ENCODE measurements at places on chromosomes 5 and 9.

- no peak for DNase-seq
Measured at GRCh38 chr9:129836311-129837007, 1.2 kb downstream of the USP20 start.

DNA sequence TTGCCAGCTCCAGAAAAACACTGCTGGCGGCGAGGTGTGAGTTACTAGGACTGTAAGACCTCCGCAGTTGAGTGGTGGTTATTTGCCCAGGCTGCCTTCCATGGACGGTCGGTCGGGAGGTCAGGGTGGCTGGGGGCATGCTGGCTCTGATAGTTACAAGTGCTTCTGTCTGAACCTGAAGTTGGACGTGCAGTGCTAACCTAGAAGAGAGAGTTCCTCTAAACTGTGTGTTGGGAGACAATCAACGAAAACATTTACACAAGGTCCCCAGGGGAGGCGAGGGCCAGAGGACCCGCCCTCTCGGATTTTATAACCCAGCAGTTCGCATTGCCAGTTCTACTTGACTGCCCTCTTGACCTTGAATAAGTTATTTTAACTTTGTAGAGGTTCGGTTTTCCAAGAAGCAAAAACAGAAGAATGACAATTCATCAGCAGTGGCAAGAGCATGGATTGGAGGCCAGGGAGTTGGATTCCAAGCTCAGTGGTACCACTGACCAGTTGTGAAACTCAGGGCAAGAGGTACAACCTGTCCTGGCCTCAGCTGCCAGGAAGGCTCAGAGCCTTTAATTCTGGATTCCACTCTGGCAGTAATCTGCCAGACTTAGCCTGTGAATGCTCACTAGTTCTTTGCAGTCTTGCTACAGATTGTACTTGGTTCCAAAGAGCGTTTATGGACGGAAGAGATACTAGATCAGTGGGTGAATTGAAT, 28.7 kb upstream of the PDE8B start:
- no peak for DNase-seq

DNA sequence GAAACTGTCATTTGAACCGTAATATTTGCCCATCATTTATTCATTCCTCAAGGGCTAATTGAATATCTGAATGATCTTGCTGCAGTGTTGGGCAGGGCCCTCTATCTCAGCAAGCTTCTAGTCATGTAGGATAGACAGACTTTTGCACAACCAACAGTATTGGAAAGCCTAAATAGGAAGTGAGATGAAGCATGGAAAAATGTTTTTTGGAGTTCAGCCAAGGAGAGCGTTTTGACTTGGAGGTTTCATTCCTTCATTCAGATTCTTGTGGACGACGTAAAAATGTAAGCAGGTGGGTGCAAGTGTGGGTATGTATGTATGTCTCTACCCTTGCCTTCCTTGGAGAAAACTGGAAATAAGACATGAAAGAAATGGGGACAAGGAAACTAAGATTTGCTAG, 15.5 kb downstream of the DAPK1 start:
- no peak for DNase-seq

DNA sequence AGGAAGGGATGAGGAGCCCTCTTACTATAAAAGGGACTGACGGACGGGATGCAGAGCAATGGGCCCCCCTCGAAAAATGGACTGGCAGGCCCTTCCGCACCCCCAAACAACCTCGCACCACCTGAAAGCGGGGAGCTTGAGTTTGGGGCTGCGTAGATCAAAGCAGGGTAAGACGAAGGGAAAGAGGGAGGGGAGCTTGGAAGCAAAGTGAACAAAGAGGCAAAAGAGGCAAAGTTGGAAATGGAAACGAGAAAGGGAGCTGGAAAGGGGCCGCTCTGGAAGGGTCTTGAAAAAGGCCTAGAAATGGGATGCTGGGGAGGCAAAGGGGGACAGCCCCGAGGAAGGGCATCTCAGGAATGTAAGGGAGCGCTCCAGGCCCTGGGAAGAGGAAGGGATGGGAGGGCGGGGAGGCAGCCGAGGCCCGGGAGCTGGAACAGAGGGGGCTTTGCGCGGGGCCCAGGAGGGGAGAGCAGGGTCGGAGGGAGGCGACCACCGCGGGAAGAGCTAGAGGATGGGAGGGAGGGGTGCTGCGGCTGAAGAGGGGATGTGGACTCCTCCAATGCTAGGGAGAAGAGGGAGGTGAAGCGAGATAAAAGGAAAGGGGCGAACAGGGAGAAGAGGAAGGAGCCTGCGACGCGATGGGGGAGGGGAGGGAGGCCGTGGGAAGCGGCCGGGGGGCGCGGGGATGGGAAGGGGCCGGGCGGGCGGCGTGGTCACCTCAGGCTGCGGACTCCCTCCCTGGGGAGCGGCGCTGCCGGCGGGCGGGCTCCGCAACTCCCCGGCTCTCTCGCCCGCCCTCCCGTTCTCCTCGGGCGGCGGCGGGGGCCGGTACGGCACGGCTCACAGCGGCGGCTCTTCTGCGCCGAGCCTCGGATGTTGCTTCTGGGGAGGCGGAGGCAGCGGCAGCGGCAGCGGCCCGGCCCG, 577 bp downstream of the RNF145 start:
- DNase-seq = no peak

GRCh38 chr5:179558932-179559283, 8.6 kb downstream of the RUFY1 start:
- DNase-seq = no peak

DNA sequence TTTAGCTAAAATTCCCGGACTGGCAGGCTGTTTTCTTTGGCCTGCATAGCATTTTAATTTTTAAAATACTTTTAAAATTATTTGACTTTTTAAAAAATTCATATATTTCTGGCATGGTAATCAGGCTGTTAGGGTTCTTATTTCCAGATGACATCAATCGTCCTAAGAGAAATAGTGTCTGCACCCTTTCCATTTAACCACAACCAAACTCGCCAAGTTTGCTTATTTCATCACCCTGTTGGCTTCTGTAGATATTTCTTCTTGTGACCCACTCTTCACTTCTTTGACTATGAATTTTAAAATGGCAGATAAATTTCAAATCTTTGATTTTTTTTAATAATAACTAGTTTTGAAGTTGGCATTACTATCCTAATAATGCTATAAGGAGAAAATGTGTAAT, 675.7 kb upstream of the FTMT start:
- no peak for DNase-seq

GRCh38 chr9:78775696-78776295, 478.9 kb downstream of the PSAT1 start:
- no peak for DNase-seq

GRCh38 chr5:67221487-67222242, 25.1 kb upstream of the CD180 start:
- no peak for DNase-seq

DNA sequence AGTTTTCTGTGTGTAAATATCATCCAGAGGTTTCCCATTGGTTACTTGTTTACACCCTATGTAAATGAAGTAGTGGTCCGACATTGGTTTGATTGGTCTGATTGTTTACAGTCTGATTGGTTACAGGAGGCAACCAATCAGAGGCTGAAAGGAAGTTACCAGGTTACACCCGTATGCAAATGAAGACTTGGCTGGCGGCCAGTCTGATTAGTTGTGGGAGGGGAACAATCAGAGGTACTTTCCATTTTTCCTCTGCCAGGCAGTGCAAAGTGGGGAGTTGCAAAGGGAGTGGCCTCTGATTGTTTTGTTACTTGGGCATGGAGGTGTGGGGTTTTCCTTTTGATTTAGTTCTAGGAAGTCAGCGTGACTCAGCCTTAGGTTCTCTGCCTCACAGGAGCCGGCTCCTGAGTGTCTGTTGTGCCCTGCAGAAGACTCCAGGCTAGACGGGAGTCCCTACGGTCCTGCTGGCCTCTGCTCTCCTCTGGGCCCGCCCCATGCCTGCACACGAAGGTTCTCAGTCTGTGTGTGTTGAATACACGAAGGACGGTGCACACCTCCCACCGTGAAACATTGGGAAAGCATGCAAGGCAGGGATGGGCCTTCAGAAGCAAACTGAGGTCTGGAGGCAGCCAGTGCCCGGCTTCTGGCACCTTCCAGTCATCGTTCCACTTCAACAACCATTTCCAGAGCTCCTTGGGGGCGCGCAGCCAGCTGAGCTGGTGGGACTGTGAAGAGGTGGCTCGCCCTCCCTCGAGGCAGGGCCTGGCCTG, 42.9 kb downstream of the OLFM1 start:
- no peak for DNase-seq

- no peak for DNase-seq
Measured at GRCh38 chr9:18910916-18911315, 122.1 kb downstream of the SAXO1 start.

- no peak for DNase-seq
Measured at GRCh38 chr9:108586471-108587139, 269.2 kb downstream of the ACTL7B start.

DNA sequence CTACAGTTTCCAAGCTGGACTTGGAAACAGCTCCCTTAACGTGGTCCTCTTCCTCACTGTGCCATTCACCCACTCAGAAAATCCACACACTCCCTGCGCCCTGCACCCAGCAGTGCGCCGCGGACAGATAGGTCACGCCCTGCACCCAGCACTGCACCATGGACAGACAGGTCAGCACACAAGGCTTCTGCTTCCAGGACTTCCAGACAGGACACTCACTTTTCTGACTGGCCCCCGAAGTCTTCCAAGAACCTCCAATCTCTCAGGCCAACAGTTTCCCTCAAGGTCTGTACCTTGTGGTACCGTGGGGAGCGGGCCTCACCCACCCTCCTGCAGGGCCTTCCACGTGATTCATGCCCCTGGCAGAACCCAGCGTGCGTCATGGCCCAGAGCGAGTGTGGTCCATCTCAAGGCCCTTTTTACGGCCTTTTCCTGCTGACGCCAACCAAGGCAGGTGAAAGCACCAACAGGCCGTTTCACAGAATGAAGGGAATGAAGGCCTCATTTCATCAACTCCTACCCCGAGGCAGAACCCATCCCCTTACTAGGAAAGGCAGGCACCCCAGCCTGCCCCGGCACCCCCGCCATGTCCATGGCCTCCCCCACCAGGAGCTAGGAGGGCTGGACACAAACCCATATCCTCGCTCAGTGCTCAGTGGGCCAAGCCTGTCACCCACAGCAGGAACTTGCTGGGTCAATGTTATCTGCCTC, 17.3 kb downstream of the VAV2 start:
- DNase-seq = no peak

- DNase-seq = no peak
Measured at GRCh38 chr9:89881431-89881830, 276.6 kb downstream of the GADD45G start.

- DNase-seq = no peak
Measured at GRCh38 chr5:154778534-154778933, 23.4 kb downstream of the LARP1 start.

- DNase-seq = no peak
Measured at GRCh38 chr5:142874540-142874939, 104.4 kb downstream of the ARHGAP26 start.

DNA sequence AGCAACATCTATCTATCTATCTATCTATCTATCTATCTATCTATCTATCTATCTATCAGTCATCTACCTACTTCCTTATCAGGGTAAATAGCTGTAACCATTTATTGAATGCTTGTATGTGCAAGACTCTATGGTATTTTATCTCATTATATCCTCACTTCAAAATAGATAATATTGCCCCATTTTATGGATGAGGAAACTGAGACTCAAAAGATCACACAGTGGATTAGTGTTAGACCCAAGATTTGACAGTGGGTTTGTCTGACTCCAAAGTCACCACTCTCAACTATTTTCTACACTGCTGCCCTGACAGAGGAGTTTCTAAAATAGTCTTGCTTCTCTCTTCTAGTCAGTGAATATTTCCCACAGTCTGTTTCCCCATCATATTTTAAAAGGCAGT, 94.3 kb upstream of the NR3C1 start:
- no peak for DNase-seq

- DNase-seq = no peak
Measured at GRCh38 chr5:3933966-3934365, 338.3 kb downstream of the IRX1 start.

DNA sequence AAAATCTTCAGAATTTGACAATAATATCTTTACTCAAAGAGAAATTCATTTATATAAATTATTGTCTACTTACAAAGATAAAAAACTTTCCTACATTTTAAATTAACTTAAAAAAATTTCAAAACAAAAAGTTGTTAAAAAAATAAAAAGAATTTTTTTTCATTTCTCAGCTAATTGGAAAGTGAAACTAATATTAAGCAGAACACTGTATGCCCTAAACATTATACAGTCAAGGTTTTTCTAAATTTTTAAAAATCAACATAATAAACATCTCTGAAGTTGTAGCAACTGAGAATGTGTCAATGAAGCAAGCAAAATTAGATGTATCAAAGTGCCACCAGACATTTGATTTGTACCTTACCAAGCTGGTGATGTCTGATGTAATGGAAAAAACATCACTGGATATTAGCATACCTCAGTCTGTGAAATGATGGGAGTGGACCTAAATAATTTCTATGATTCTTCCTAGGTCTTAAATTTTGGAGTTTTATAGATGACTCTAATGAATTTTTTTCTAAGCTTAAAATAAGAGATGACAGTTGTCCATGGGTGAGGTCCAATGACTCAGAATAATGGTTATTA, 290.1 kb downstream of the ADAMTS6 start:
- DNase-seq = no peak

DNA sequence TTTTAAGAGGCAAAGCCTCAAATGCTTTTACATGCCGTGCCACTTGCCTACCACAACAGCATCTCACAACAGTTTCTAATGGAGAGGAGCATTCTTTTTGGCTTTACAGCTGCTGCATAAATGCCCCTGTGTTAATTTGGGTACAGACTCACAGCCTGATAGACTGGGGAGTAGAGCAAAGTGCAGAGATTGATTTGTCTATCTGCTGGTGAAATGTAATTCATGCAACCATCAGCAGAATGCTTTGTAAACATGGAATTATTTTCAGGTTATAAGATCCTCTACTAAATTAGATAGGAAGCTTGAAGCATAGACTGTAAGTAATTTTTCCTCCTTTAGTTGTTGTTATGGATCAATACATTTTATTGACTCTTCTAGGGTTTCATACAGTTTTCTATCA, 170.3 kb downstream of the CD180 start:
- no peak for DNase-seq

- no peak for DNase-seq
Measured at GRCh38 chr5:107516452-107517184, 154.1 kb downstream of the EFNA5 start.

- no peak for DNase-seq
Measured at GRCh38 chr5:59198365-59198764, 615.5 kb downstream of the RAB3C start.

DNA sequence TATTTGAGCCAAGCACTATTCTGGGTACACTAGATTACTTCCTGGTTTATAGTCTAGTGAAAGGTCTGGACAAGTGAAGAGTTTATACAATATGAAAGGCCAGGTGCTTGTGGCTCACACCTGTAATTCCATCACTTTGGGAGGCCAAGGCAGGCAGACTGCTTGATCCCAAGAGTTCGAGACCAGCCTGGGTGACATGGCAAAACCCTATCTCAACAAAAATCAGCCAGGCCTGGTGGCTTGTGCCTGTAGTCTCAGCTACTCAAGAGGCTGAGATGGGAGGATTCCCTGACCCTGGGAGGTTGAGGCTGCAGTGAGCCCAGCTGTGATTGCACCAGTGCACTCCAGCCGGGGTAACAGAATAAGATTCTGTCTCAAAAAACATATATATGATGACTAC, 9.5 kb upstream of the TXNDC15 start:
- DNase-seq = no peak

DNA sequence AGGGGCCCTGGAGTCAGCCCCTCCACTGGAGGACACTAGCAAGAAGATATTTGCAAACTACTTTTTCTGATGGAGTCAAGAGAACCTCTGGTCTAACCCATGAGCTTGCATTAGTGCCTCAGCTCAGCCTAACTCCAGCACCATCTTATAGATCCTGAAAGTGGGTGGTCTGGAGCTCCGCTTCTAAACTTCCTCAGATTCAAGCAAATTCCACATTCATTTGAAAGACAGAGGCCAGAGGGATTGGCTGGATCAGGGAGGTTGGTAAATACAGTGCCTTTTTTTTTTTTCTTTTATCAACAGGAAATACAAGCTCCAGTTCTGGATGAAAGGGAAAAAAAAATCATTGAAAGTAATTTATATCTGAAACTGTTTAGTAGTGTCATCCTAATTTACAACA, 99.9 kb downstream of the ENC1 start:
- no peak for DNase-seq
